ENCODE measurements at places on chromosomes 5 and 9.

DNA sequence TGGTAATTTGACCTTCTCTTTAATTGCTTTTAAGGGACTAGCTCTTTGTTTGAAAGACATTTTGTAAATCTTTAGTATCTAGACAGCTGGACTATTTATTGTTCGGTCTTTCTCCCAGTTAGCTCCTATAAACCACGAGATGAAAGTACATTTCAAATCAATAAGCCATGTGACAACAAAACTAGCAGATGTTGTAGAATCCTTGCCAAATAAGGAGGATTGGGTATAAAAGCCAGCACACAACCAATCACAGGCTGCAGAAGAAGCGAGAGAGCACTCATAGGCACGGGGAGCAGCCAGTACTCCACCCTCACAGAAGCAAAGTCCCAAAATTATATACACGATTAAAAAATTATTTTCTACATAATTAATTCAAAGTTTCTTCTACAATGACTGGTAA lies 8.1 kb upstream of the OMD start:
- DNase-seq = no peak

- no peak for DNase-seq
Measured at GRCh38 chr9:111984086-111984802, 87.6 kb downstream of the UGCG start.

GRCh38 chr5:129027260-129027659 lies 62.0 kb downstream of the SLC27A6 start:
- no peak for DNase-seq

- no peak for DNase-seq
Measured at GRCh38 chr9:93686127-93686879, 109.9 kb downstream of the PHF2 start.

GRCh38 chr9:23598994-23599393 lies 227.0 kb downstream of the ELAVL2 start:
- DNase-seq = no peak

DNA sequence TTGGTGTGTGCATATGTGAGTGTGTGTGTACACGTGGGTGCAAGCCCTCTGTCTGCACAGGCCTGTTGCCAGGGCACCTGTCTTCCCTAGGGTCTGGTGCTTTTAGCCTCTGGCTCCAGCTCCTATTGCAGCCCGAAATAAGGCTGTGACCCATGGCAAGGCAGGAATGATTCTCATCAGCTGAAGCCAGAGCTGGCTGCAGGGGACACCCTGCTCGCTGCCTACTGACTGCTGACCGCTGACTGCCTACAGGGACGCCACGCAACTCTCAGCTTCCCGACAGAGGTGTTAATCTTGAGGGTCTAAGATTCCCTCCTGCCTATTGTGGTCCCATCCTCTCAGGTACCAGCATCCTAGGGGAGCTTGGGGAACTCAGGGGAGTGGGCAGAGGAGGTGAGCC lies at the start of gene MYOZ3:
Gene MYOZ3 (plus strand): TSS at position 166 of the 400 bp plus-strand sequence. CDS start 1,691 bp downstream, outside the sequence.
- no peak for DNase-seq

DNA sequence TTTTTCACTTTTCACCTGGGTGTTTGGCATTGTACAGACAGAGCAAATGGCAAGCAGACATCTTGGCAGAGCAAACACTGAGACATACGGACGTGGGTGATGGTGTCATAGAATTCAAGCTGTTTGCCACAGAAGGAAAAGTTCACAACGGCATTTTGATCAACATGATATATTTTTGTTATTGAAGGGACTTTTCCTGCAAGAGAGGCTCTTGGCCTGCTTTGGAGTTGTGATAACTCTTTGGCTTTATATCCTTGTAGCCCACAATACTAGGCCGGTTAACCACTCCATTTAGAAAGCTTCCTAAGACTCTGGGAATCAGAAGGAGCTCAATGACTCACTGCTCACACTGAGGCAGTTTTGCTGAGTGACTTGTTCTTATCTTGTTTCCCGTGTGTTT lies 1038.3 kb downstream of the TLE1 start:
- no peak for DNase-seq

GRCh38 chr5:141032626-141033025 lies 18.5 kb upstream of the PCDHB1 start:
- DNase-seq = no peak

- DNase-seq = no peak
Measured at GRCh38 chr5:172115541-172115982, 72.5 kb downstream of the STK10 start.

GRCh38 chr5:50921366-50922133 lies 255.1 kb downstream of the PARP8 start:
- no peak for DNase-seq

GRCh38 chr5:24623624-24624023 lies 21.2 kb downstream of the CDH10 start:
- DNase-seq = no peak

DNA sequence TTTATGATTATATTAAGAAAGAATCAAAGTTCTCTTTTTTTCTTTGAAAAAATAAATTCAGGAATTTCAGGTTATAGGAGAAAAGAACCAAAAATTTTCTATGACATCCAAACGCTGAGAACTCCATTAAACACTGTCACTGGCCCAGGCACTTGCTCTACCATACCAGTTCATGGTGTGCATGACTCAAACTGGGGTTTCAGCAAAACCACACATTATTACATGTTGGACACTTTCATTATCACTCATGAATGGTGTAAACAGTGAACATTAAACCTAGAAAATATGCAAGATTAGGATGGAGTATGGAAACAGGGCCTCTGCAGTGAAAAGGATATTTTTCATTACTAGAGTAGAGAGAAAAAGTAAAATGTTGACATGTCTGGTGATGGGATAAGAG lies 369.9 kb upstream of the FAM174A start:
- DNase-seq = no peak

- no peak for DNase-seq
Measured at GRCh38 chr5:67206461-67206860, 9.9 kb upstream of the CD180 start.

- peak; percentile 41 for DNase-seq
Measured at GRCh38 chr5:139698490-139699146, 50.5 kb downstream of the CXXC5 start.

DNA sequence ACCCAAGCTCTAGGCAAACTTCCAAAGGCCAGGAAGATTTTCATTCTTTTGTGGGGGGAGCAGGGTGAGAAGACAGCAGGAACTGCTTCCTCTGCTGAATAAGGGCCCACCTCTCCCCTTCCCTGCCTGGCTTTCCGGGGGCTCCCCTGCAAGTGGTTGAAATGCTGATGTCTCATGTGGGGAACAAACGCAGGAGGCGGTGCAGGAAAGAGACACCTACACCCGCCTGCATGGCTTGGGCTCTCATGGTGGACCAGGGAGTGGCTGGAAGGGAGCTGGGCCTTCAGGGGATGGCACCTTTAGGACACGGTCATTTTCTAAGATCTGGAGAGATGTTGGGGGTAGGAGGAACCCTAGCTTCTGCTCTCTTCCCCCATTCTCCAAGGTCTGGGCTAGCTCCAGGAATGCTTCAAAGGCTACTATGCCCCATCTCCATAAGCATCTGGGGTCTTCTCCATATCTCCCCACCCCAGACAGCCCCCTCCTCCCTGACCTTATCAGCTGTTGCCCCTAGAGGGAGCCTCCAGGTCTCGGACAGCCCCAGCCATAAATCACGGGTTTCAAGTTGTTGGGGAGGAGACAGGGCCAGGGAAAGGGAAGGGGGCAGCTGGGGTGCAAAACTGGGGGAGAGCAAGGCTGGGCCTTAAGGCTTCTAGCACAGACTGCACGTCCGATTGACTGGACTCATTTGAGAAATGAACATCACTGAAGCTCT lies 76.6 kb downstream of the PSD2 start:
- no peak for DNase-seq

- no peak for DNase-seq
Measured at GRCh38 chr5:140674211-140674610, 835 bp upstream of the DND1 start.

- no peak for DNase-seq
Measured at GRCh38 chr5:54317511-54318260, 7.3 kb upstream of the ARL15 start.

GRCh38 chr5:65474130-65474711 lies 7.5 kb downstream of the ADAMTS6 start:
- DNase-seq = no peak

DNA sequence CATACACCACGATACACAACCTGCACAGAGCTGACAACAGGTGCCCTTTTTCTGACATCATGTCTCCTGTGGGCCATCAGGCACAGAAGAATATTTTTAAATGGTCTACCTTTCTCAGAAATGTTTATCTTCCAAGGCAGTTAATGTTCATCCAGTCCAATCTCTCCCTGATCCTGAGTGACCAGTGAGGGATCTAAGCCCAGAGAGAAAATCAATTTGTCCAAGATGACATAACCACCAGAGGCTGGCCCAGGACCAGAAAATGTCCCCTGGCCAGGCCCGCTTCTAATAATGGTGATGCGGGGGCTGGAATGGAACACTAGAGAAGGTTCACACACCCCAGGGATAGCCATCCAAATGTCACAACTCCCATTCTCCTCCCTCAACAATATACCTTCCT lies 357.9 kb upstream of the KIF2A start:
- no peak for DNase-seq

GRCh38 chr5:18010053-18010452 lies 375.8 kb downstream of the TAF11L14 start:
- DNase-seq = no peak

GRCh38 chr9:88173378-88173999 lies 35.2 kb upstream of the SPATA31C2 start:
- peak; percentile 35 for DNase-seq

GRCh38 chr5:139635606-139636206 lies 12.4 kb upstream of the CXXC5 start:
- DNase-seq = no peak

DNA sequence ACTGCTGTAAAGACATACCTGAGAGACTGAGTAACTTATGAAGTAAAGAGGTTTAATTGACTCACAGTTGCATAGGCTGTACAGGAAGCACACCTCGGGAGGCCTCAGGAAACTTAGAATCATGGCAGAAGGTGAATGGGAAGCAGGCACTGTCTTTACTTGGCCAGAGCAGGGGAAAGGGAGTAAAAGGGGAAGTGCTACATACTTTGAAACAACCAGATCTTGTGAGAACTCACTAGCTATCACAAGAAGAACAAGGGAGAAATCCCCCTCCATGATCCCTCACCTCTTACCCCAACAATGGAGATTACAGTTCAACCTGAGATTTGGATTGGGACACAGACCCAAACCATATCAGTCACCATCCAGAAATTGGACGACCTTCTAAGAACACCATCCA lies 1285.8 kb upstream of the CDH9 start:
- no peak for DNase-seq

- DNase-seq = no peak
Measured at GRCh38 chr9:3049636-3050035, 205.7 kb upstream of the PUM3 start.

DNA sequence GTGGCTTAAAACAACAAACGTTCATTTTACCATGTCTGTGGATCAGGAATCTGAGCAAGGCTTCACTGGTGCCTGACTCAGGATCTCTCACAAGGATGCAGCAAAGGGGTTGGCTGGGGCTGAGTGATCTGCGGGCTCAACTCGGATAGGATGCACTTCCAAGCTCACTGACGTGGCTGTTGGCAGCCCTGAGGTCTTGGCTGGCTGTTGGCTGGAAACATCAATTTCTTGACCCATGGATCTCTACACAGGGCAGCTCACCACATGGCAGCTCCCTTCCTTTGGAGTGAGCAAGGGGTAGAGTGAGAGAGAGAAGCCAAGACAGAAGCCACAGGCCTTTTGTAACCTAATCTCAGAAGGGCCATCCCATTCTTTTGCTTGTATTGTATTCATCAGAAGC lies 202.1 kb downstream of the NXNL2 start:
- no peak for DNase-seq

GRCh38 chr5:172554562-172554961 lies 86.5 kb upstream of the NEURL1B start:
- DNase-seq = no peak

- no peak for DNase-seq
Measured at GRCh38 chr5:109929376-109929775, 239.6 kb downstream of the MAN2A1 start.

GRCh38 chr9:127971357-127972235 lies 9.2 kb downstream of the EEIG1 start:
- DNase-seq = no peak

GRCh38 chr5:153543288-153543687 lies 52.8 kb downstream of the GRIA1 start:
- no peak for DNase-seq

- peak; percentile 52 for DNase-seq
Measured at GRCh38 chr9:89078860-89079259, 87.6 kb downstream of the S1PR3 start.

- no peak for DNase-seq
Measured at GRCh38 chr5:169666365-169666764, 29.3 kb downstream of the DOCK2 start.

- no peak for DNase-seq
Measured at GRCh38 chr5:178295589-178295988, 63.0 kb upstream of the PHYKPL start.

DNA sequence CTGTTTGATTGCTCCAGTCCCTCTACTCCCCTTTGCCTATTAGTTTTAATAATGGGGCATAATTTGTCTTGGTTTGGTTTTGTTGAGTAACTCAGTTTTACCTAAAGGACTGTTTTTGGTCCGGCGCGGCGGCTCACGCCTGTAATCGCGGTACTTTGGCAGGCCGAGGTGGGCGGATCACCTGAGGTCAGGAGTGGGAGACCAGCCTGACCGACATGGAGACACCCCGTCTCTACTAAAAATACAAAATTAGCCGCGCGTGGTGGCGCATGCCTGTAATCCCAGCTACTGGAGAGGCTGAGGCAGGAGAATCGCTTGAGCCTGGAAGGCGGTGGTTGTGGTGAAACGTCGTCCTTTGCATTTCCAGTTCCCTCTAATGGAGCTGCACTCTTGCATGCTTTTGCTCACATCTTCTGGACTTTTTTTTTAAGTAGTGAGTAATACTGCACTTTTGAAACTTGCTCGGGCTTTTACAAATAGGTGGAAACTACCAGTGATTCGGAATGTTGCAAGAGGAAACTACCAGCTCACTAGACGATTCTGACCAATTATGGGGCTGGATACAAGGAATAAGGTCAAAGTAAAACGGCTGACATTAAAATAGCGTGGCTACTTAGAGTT lies 721 bp upstream of the MAML1 start:
- DNase-seq = no peak

GRCh38 chr5:52504584-52505240 lies 283.0 kb upstream of the ITGA1 start:
- DNase-seq = no peak

DNA sequence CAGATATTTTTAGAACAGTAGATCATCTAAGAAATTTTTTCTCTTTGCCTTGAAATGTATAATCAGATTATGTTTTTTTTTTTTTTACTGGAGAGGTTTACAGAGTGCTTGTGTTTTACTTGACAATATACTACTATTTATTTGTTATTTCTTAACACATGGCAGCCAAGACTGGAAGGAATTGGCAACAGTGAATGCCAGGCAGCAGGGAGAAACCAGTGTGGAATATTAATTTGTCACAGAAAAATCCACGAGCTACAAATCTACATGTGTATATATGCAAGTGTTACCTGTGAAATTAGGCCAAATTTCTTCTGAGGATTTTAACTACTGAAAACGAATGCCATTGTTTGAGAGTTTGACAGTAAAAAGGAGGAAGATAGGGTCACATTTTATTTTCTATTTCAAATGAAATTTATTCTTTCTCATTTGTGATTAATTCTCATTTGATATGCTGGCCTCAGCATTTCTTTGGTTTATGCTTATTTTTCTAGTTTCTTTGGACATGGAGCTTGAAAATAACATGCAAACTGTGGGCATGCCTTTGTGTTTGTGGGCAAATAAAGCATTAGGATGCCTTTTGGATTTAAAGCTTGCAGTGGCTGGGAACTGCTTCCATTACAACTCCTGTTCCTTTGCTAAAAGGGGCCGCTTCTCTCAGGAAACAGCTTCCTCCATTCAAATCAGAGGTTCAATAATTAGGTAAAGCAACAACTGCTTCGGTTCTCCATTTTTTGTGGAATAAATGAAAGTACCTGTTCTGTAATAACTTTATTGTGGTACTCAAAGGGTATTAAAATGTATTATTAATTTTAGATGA lies 39.0 kb upstream of the ZFYVE16 start:
- DNase-seq = no peak

Measured in COLO829 (cell line).